ENCODE measurements at places on chromosomes 7 and 10.

DNA sequence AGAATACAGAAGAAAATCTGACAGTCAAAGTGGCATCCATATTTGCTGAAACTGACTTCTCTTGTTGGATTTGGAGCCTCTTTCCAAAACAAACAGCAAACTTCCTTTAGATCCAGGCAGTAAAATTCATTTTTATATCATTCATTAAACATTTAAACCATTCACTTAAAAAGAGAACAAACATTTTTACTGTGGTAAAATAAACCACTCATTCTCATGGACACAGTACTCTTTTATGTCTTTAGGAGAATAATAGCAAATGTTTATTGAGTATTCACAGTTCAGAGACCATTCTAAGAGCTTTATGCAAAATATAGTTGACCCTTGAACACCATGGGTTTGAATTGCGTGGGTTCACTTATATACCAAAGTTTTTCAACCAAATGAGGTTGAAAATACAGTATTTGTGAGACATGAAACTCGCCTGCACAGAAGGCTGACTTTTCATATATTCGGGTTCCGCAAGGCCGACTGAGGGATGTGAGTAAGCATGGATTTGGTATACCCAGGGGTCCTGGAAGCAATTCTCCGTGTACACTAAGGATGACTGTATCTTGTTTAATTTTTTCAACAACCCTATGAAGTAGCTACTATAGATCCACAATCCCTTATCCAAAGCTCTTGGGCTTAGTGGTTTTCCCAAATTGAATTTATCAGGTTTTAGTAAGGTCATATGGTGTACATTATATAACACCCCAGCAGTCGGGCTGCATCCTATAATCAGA, 49.1 kb downstream of the ATXN7L1 start:
- no peak for DNase-seq

- no peak for DNase-seq
Observed at GRCh38 chr10:82757901-82758300, 882.9 kb downstream of the NRG3 start.

DNA sequence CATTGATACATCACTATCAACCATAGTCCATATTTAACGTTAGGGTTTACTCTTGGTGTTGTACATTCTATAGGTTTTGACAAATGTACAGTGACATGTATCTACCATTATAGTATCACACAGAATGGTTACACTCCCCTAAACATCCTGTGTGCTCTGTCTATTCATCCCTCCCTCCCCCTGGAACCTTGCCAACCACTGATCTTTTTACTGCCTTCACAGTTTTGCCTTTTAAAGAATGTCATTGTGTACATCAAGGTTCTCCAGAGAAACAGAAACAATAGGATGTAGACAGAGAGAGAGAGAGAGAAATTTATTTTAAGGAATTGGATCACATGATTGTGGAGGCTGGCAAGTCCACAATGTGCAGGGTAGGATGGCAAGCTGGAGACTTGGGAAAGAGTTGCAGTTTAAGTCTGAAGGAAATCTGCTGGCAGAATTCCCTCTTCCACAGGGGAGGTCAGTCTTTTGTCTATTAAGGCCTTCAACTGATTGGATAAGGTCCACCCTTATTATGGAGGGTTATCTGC, 45.1 kb upstream of the CCNJ start:
- no peak for DNase-seq

GRCh38 chr7:136714062-136714461, 154.4 kb upstream of the CHRM2 start:
- no peak for DNase-seq

DNA sequence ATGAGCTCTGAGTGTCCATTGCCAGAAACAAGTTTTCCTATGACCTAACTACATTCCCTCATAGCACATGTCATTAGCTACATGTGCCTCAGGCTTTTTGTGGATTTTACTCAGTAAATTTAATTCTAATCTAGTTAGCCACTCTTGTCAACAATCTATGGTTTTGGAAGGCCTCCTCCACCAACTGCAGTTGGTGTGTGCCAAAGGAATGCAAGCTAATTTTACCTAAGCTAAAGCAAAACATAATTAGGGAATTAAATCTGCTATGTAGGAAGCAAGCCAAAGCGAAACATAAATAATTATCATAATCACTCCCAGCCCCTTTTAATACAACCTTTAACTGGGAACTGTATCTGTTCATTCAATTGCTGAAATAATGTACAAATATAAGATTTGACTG, 3.5 kb upstream of the CTTNBP2 start:
- no peak for DNase-seq

GRCh38 chr10:103835096-103836050, 20.0 kb downstream of the SH3PXD2A start:
- no peak for DNase-seq

DNA sequence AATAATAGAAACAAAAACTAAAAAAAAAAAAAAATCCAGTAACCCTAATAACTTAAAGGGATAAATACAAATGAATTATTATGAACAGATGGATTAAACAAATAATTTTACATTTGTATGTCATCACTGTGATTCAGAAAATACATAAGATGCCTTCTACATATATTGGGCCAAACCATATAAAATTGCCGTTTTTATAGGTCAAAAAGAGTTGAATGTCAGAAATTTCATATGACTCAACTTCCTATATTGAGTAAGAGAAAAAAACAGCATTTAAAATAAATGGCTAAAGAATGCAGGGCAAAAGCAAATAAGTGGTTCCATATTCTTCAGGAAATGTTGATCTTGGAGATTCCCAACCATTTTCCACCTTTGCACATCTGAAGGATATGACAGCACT, 9.4 kb downstream of the SLC35B4 start:
- no peak for DNase-seq

- DNase-seq: no peak
Observed at GRCh38 chr7:155713384-155713783, 68.9 kb downstream of the RBM33 start.

- DNase-seq: no peak
Observed at GRCh38 chr7:151140826-151141225, 26.7 kb downstream of the GBX1 start.

DNA sequence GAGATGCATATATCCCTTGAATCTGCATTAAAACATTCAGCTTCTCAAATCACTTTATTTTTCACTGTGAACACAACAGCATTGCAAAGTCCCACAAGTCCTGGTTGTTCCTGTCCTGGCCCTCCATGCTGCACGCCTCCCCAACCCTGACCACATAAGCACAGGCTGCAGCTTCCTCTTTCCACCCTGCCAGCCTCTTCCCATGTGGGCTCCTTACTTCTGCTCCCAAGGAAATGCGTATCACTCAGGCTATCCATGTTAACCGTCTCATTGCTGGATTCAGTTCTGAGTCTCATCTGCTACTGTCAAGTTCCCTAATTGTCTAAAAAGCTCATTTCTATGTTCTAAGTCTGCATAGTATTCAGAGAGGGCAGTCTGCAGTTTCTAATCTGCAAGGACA, 89.7 kb upstream of the ZPBP start:
- no peak for DNase-seq

GRCh38 chr10:71454347-71454746, 57.6 kb downstream of the CDH23 start:
- DNase-seq: no peak

- DNase-seq: no peak
Observed at GRCh38 chr7:134752006-134752760, 27.3 kb upstream of the CALD1 start.

DNA sequence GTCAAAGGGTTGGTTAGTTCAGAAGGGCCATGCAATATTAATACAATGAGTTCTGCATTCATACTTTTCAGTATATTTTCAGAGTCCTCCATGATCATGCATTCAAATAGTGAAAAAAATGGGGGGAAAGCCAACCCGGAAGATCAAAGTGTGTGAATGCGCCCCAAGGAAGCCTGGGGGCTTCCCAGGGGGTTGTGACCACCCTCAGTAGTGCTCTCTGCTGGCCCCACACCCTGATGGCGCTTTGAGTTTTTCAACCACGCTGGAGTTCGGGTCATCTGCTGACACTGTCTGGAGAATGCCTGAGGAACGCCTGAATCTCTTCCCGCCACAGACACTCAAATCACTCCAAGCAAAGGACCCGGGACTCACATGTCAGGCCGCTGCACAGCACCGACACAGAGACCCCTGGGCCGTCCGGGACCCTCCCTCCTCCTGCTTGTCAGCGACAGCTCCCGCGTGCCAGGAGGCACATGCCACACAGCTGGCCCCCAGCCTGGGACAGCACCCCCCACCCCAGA, 1.0 kb downstream of the TNS3 start:
- no peak for DNase-seq

GRCh38 chr7:52615021-52615695, 420.3 kb upstream of the POM121L12 start:
- no peak for DNase-seq

DNA sequence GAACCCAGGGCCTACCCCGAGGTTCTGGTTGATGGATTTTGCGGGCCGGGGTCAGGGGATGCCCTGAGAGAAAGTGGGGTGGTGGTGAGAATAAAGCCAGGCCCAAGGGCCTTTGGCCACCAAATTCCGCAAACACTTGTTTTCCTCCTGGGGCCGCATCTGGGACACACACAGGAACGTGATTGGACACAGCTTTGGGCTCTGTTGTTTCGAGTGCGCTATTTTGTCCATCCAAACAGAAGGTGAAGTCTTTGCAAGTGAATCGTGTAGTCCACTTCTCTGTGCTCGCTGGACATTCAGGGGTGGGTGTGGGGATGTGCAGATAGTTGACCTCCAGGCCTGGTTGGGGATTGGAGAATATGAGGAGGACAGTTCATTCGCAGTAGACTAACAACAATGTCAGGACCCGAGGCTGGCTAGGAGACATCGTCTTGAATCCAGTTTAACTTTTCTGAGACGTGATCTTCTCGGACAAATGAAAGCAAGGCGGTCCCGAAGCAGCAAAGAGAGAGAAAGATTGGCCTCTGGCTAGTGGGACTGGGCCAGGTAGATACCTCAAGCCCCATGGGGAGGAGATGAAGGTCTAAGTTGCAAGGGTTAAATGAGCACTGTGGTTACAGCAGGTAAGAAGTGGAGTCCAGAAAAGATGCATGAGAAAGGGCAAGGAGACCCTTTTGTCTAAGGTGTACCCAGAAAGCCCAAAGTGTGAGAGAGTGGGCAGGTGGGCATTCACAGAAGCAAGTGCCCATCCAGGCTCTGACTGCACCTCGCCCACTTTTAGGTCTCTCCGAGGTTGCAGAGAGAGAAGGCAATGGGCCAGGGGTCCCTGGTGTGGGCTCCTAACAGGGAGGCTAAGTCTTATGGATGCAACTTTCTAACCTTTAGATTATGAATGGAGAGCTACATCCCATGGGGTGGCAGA, 764 bp upstream of the FAM131B start:
- DNase-seq: no peak

DNA sequence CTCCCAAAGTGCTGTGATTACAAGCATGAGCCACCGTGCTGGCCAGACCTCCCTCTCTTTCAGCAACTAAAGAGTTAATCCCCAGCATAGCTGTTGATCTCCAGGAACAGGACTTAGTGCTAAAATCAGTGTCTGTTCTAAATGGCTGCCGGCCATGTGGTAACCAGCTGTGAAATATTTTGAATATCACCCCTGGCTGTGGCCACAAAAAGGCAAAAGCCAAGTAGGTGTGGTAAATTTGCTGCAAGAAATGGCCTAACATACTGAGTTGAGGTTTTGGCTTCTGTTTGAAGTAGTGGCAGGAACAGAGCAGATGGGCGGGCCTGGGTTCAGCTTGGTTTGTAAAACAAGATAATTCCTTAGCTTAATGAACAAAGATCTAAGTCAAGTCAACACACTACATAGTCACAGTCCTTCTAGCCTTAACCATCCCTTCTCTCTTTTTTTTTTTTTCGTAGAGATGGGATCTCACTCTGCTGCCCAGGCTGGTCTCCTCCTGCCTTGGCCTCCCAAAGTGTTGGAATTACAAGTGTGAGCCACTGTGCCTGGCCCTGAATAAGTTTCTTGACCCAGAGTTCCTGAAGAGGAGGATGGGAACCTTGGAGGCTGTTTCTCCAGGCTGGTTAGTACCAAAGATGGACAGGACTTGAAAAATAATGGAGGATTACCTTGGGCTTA, 22.7 kb upstream of the AGFG2 start:
- peak; percentile 35 for DNase-seq

DNA sequence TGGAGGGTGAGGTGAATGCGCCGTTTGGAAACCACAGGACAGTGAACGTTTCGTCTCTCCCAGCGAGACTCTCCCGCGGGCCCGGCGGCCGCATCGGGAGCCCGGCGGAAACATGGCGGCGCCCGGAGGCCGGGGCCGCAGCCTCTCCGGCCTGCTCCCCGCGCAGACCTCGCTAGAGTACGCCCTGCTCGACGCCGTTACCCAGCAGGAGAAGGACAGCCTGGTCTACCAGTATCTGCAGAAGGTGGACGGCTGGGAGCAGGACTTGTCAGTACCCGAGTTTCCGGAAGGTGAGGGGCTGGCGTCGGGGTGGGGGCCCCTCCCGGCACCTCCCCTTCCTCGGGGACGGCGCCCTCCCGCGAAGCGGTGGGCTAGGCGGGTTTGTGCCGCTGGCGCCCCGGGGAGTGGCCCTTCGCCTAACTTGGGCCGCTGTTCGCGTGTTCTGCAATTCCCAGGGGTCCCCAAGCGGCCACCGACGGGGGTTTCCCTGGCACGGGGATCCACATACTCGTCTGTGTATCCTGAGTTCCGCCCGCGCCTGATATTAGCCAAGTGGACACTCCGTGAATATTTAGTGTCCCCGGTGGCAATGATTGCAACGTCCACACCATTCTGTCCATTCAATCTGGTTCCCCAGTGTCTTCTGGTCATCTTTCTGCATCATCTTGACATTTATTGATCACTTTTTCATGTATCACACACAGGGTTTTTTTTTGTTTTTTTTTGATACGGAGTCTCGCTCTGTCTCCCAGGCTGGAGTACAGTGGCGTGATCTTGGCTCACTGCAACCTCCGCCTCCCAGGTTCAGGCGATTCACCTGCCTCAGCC, 514 bp downstream of the NHLRC2 start:
- DNase-seq: no peak

DNA sequence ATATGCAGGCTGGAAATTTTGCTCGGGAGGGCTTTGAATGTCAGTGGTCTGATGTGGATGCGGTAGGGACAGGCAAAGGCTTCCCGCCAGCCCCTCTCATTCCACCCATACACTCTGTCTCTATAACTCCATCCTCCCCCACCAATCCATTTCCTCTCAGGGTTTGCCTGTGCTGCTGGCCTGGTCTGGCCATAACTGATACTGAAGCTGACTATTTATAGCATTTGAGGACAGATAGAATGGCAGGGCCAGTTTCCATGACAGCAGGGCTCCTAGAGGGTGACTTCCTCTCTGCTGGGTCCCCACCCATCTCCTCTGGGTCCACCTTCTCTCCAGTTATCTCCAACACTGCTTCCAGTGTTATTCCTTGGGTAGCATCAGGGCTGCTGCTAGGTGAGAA, 6.6 kb upstream of the PDLIM1 start:
- peak; percentile 35 for DNase-seq
